Stimulated activated CD8-positive, alpha-beta memory T cell treated with anti-CD3 and anti-CD28 coated beads, Interleukin-4, amount 100 ng/mL, for 4 hours (primary cell): ENCODE measurements at places on chromosomes 4 and X.

GRCh38 chr4:155722816-155723499 lies 35.9 kb upstream of the GUCY1B1 start:
- DNase-seq, result no peak

- DNase-seq, result no peak
Observed at GRCh38 chrX:46130247-46130646, 415.0 kb downstream of the ZNF674 start.

- no peak for DNase-seq
Observed at GRCh38 chr4:109231331-109231730, 71.1 kb downstream of the COL25A1 start.

DNA sequence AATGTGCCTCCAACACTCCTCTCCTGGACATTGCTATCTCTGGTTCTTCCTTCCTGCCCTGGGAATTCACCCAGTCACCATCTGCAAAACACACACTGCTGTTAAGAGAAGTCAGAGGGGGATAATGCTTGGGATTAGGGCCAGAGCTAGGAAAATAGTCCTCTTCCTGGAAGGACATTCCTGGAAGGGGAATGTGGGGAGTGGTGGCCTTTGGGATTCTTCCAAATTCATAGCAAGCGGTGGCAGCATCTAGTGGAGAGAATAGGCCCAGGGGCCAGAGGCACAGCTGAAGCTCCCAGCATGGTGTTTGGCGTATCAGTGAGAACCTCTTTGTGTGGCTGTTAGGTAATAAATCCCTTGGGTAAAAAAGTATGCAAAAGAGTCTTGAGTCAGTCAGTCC lies 34.3 kb downstream of the SHROOM4 start:
- no peak for DNase-seq

GRCh38 chr4:27049239-27049829 lies 188.7 kb downstream of the STIM2 start:
- no peak for DNase-seq

- no peak for DNase-seq
Observed at GRCh38 chrX:97481228-97481627, 597.5 kb downstream of the RPA4 start.

DNA sequence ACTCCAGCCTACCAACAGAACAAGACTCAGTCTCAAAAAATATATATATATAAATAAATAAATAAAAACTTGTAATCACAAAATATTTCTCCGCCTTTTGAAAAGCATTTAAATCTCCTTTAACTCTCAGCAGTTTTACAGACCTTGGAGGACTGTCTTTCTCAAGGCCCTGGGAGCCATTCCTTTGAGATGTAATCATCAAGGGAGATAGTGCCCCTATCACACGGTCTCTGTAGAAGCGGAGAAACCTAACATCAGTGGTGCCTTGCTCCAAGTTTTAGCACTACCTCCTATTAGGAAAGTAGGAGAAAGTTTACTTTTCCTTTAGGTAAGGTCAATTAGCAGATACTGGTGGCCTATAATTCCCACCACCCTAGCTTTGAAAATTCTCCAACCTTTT lies 58.5 kb downstream of the ANTXR2 start:
- no peak for DNase-seq

GRCh38 chr4:83618991-83619645 lies 83.2 kb downstream of the GPAT3 start:
- DNase-seq, result no peak

DNA sequence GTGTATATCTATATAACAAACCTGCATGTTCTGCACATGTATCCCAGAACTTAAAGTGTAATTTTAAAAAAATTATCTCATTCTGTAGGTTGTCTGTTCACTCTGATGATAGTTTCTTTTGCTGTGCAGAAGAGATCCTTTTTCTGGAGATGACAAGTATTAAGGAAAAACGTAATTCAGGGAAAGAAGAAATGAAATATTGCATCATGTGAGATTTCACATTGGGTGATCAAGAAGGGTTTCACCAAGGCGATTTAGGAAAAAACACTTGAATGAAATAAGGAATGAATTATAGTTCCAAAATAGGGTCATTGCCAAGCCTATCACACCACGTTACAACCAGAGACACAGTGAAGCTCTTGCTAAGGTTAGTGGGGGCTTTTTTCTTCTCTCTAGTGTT lies 227.9 kb downstream of the HNRNPD start:
- DNase-seq, result no peak

- no peak for DNase-seq
Observed at GRCh38 chrX:46326161-46326560, 219.1 kb downstream of the ZNF674 start.

- no peak for DNase-seq
Observed at GRCh38 chr4:127291316-127291715, 341.4 kb upstream of the INTU start.

- no peak for DNase-seq
Observed at GRCh38 chr4:47617607-47618006, 132.5 kb downstream of the ATP10D start.

DNA sequence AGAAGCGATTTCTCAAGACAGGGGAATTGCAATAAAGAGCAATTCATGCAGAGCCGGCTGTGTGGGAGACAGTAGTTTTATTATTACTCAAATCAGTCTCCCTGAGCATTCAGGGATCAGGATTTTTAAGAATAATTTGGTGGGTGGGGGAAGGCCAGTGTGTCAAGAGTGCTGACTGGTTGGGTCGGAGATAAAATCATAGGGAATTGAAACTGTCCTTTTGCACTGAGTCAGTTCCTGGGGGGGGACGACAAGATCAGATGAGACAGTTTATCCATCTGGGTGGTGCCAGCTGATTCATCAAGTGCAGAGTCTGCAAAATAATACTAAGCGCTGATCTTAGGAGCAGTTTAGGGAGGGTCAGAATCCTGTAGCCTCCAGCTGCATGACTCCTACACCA lies 502.4 kb downstream of the NLGN4X start:
- no peak for DNase-seq

GRCh38 chr4:119016636-119017035 lies 119.0 kb upstream of the MYOZ2 start:
- DNase-seq, result no peak

GRCh38 chr4:93480452-93480851 lies 348.1 kb upstream of the ATOH1 start:
- no peak for DNase-seq

- DNase-seq, result no peak
Observed at GRCh38 chr4:122012735-122013134, 60.9 kb upstream of the TRPC3 start.

- DNase-seq, result peak; percentile 51
Observed at GRCh38 chr4:112523764-112524505, 8.0 kb upstream of the NEUROG2 start.

GRCh38 chrX:40996886-40997530 lies 88.2 kb upstream of the USP9X start:
- no peak for DNase-seq

- no peak for DNase-seq
Observed at GRCh38 chr4:47213106-47213505, 181.7 kb downstream of the GABRB1 start.

DNA sequence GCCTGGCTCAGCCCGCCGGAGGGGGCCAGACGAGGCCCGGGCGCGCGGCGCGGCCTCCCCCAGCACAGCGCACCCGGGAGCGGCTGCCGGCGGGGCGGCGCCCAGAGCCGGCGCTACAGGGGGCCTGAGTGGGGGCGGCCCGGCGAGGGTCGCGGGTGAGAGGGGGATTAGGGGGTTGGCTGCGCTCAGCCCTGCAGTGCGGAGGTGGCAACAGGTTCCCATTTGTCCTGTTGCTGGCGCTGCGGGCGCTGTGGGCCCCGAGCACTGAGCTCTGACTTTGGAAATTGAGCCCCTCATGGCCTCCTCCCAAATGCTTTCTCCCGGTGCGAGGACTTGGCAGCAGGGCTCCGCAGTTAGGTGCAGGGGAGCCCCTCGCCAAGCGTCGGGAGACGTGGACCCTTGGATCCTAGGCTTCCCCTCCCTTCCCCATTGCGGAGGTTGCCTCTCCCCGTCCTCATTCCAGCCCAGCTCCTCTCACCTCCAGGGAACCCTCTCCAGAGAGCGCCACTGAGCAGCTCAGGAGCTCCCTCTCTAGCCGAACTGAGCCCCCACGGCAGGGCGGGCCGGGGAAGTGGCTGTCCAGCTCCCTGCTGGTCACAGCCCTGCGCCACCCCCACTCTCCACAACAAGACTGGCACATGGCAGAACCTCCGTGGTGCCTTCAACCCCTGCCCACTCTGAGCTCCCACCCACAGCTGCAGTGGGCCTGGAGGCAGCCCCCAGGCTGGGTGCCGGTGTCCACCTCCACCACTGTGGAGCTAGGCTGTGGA lies 2.5 kb upstream of the DUSP9 start:
- no peak for DNase-seq

GRCh38 chrX:148536961-148537360 lies 36.5 kb downstream of the AFF2 start:
- DNase-seq, result no peak

DNA sequence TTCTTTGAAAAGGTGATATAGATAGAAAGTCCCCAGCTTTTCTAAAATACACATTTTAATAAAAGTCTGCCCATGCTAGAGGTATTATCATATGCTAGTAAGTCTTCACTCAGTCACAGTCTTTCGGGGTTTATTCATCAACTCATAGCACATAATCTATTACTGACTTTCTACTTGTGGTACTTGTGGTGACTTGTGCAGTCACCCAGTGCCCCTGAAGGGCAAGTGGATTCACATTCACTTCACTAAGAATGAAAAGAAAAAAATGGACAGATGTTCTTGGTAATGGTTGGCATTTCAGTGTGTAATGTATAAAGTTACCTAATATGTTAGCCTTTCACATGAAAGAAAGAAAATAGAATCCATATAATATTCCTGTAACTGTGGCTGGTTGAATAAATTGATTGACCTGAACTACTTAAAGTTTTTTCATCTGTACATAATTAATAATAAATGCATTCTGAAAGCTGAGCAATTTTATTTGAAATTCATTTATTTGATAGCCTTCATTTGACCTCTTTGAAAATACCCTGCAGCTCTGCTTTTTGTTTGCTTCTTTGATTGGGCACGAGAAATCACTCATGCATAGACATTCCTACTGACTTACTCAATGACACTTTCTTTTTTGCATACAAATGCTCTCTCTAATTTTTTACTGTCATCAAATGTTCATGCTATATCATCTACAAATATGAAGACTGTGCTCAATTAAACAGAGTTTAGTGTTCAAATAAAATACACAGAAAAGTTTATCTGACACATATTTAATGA lies 39.5 kb upstream of the ZNF330 start:
- DNase-seq, result no peak

GRCh38 chr4:152935631-152936445 lies at the start of gene FHDC1:
Gene FHDC1, plus strand, starts transcription at chr4:152936323. Its CDS starts 6,735 bp downstream, at chr4:152943058.
- DNase-seq, result no peak

DNA sequence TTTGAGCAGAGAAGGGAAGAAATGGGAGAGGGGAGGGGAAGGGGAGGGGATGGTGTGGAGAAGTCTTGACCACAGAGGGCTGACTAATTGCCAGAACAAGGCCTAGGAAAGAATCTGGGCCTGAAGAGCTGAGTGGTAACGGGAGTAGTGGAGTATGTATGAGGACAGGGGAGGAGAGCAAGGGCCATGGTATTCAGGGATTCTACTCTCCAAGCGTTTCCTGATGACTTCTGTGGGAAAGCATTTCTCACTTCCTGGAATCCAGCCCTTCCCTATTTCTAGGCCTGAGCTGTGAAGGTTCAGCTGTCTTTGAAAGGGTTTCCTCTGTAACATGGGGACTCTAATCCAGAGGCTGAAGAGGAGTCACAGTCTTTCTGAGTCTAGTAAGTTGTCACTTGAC lies 19.7 kb upstream of the SOX3 start:
- no peak for DNase-seq

- DNase-seq, result no peak
Observed at GRCh38 chrX:118644378-118644777, 83.0 kb upstream of the IL13RA1 start.

DNA sequence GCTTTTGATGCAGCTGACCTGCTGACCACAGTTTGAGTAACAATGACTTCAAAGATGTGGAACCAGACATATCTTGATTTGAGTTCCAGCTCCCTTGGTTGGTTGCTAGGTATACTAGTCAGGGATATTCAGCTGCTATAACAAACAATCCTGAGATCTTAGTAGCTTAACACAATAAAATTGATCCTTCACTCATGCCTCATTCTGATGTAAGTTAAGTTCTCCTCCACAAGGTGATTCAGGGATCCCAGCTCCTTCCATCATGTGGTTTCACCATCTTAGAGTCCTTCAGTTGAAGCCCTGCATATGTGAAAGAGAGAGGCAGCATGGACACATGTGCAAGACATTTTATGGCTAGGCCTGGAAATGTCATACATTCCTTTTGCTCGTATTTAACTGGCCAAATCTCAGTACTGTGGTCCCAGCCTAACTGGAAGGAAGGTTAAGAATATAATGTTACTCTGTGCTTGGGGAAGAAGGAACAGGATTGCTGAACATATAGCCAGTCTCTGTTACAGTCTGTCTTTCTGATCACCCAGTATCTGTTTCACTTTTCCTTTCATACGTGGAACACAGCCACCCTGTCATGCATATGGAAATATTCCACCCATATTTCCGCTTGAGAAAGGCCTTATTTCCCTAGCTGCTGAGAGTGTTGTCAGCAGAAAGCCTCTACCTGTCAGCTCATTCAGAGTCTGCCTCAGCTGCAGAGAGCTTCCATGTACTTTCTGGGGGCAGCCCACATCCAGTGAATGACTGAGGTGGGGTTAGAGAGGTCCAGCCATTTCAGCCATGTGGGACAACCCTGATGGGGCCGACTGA lies 7.1 kb downstream of the SMIM9 start:
- no peak for DNase-seq

- DNase-seq, result no peak
Observed at GRCh38 chr4:141999446-142000143, 363.2 kb downstream of the IL15 start.

- DNase-seq, result no peak
Observed at GRCh38 chr4:116217781-116218180, 867.6 kb downstream of the TRAM1L1 start.

DNA sequence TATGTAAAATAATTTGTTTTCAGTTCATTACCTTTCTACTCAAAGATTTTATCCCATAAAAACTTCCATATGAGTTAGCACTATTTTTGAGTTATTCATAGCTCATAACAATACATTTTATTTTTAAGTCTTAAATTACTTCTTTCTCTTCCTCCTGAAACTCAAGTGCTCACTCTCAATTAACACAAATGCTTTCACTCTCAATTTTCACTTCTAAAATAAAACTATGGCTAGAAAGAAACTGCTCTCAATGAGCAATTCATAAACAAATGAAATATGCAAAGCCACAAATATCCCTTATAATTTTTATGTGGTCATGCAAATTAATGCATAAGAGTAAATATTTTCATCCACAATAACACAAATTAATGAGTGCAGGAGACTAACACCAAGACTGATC lies 38.8 kb downstream of the MAML3 start:
- no peak for DNase-seq
